ENCODE measurements at places on chromosomes 2 and 18.

DNA sequence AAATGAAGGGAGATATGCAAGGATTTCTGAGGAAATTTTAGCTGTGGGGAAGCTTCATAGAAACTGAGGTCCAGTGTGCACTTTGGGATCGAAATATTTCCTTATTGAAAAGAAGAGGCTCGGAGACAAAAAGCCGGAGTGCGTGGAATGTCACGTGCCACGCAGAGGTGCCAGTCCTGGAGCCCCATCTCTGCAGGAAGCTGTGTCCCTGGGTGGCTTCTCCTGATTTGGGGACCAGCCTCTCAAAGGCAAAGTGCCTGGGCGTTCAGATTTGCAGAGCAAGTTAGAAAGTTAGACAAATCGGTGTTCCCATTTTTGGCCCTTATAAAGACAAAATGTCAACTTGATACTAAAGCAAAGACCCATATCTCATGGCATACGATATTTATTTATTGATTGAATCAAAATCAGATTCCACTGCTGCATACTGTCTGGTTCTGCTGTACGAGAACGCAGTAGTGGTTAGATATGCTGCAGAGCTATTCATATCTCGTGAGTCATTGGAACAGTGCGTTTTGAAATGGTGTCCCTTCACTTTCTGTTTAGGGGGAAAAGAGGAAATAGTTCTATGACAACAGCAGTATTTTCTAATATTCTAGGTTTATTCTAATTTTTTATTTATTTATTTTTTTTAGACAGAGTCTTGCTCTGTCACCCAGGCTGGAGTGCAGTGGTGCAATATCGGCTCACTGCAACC is 9.1 kb upstream of the ATG16L1 start:
- DNase-seq, result no peak

- no peak for DNase-seq
These were observed 212.4 kb upstream of the PXDN start for GRCh38 chr2:1956520-1957289.

GRCh38 chr18:80202264-80202998 is 44.9 kb downstream of the PARD6G start:
- no peak for DNase-seq

GRCh38 chr18:23662309-23663263 is at the start of gene ANKRD29:
ANKRD29 (minus strand) TSS chr18:23662911; CDS start chr18:23662730, 181 bp downstream.
- DNase-seq, result no peak

GRCh38 chr2:60106836-60107529 is 446.5 kb downstream of the BCL11A start:
- no peak for DNase-seq

DNA sequence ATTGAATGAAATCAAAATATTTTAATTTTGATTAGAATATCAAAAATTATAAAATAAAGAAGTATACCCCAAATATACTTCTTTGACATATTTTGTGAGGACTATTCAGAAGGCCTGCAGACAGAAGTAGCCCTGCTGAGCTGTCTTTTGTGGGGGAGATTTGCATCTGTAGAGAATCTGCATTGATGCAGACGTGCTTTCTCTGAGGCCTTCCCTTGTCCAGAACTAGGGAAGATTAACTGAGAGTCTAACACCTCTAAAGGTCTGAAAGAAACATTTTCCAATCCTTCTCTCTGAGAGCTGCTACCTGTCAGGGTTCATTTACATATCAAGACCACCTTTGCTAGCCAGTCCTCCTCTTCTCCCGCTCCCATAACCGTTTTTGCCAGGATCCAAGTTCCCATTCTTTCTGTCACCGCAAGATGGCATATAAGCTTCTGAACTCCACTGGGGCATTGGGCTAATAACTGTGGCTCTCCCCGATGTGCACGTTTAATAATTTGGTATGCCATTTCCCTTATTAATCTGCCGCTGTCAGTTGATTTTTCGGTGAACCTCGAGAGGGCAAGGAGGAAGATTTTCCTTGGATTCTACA is 510.4 kb upstream of the CNTNAP5 start:
- DNase-seq, result no peak

GRCh38 chr18:75215663-75216062 is 5.1 kb downstream of the TSHZ1 start:
- no peak for DNase-seq

DNA sequence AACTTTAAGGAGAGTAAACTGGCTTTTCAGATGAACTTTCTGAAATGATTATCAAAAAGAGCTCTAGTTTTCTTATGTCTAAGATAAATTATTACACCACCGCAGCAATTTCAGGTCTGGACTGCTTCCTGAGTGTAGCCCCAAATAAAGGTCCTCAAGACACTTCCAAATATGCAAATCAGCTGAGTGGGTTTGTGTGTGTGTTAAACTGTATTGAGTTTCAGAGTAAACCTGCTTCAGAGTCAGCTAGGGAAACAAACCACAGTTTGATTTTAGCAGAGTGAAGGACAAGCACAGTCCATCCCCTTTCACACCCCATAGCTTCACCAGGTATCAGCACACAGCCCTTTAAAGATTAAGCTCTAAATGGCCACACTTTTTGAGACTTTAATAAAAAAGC is 168.7 kb downstream of the NRXN1 start:
- no peak for DNase-seq

DNA sequence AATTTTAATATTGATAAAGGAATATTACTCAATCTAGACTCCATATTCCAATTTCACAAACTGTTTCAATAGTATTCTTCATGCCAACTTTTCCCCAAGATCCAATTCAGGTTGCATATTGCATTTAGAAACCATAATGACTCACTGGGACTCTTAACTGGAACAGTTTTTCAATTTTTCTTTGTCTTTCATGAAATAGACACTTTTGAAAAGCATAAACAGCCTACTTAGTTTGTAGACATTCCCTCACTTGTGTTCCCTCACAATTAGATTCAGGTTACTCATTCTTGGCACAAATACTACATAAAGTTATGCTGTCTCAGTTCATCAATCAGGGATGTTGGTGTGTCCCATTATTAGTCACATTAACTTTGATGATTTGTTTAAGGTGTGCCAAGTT is 1768.4 kb upstream of the PIK3C3 start:
- no peak for DNase-seq

GRCh38 chr2:112724591-112725525 is 4.0 kb downstream of the NT5DC4 start:
- DNase-seq, result no peak

GRCh38 chr2:231573096-231573495 is 19.6 kb upstream of the TEX44 start:
- no peak for DNase-seq

- no peak for DNase-seq
These were observed 152.5 kb upstream of the POU3F3 start for GRCh38 chr2:104701411-104701911.

DNA sequence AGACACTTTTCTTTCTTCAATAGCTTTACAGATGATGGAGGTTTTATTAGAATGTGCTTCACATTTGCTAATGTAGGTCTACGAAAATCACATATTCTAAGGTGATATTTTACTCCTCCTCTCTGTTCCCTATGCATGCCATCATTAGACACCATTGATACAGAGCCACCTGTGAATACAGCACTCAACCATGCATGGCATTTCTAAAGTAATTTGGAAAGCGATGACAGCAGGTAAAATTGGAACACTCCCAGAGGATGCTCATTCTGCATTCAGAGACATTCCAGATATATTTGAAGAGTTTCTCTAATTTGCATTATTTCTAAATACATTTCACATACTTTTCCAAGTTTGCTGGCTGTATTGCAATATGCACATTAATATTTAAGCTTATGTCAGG is 65.3 kb upstream of the RIT2 start:
- no peak for DNase-seq

GRCh38 chr2:26314243-26314642 is 31.7 kb upstream of the SELENOI start:
- DNase-seq, result no peak

DNA sequence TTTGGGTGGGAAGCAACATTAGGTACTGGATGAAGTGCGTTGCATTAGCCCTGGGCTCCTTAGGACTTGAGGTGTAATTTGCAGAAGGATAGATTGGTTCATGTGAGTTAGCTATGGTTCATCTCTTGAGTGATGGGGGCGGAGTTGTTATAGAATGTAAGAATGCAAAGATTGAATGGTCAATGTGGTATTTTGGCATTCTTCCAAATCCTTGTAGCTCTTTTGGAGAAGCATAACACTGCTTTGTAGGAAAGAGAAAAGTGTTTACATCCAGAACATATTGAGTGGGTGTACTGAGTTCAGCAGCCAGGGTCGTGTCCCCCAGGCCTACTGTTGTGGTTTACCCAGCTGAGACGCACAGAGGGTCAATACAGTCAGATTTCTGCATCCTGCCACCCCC is 173.5 kb downstream of the FMNL2 start:
- DNase-seq, result peak; percentile 67

- DNase-seq, result no peak
These were observed 38.6 kb downstream of the SS18 start for GRCh38 chr18:26051843-26052242.

- DNase-seq, result no peak
These were observed 193.7 kb upstream of the ID2 start for GRCh38 chr2:8488001-8488738.

GRCh38 chr2:28296243-28296642 is 96.4 kb upstream of the FOSL2 start:
- DNase-seq, result peak; percentile 45

DNA sequence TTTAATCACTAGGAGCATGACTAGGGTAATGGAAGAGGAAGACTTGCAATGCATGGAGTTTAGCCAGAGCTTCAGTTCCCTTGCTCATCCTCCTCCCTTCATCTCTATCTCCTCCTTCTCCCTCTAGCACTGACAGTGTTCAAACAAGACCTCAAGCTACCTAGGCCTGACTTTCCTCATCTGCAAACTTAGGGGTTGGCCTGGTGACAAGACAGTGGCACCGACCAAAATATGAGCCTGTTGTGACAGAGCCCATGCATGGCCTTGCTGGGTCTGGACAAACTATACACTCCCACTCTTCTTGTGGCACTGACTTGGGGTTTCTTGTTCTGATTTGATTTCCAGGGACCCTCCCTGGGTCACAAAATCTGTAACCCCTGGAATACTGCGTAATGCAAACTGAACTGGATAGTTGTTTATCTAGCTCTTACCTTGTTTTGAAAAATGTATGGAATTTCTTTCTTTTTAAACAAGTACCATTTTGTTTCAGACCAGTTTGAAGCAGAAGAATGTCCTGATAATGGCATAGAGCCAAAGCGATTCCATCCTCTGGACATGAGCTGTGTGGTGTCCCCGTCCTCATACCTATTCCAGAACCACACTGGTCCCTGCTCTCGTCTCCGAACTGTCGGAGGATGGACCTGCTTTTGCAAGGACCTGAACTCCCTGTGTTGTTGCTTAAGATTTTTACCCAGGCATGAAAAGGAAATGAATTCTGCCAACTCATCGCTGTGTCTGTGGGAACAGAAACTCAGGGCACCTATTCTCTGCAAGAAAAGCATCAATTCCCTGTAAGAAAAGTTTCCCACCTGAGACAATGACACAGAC is 33.4 kb upstream of the PPP4R1 start:
- DNase-seq, result no peak

DNA sequence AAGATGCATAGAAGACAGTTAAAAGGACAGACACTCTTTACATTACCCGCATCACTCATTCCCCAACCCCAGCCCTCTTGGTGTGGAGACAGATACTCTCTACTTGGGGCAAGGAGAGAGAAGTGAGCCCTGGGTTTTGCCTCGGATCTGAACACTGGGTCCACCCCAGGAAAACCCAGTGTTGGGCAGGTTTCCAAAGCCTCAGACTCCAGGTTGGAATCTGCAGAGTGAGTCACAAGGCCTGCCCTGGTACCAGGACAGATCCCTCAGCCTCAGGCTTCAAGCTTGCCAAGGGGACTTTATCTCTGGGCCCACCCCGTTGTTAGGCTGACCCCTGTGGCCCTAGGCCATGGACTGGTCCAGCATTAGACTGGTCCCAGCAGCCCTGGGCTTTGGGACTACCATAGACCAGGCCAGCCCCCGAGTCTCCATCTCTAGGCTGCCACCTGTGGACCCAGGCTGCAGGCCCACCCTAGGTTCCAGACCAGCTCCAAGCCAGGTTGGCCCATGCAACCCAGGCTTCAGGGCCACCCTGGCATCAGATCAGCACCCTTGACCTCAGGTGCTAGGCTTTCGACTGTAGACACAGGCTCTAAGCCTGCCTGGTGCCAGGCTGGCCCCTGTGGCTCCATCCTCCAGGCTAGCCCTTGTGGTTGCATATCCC is 112.8 kb downstream of the GULP1 start:
- peak; percentile 46 for DNase-seq

DNA sequence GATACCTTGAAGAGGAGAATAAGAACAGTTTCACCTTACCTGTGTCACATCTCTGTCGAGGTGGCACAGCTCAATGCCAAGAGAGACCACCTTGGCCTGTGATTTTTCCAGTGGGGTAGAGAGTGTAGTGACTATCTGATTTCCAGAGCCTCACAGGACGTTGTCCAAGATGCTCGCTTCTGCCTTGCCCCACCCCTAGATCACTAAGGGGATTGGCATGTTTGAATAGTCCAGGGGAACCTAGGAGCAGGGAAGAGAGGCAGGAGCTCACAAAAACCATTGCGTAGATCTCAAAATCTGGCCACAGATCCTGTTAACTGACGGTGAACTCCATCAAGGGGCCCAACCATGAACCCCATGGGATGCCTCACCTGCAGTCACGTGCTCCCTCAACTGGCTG is 24.2 kb downstream of the TMEM178A start:
- no peak for DNase-seq

DNA sequence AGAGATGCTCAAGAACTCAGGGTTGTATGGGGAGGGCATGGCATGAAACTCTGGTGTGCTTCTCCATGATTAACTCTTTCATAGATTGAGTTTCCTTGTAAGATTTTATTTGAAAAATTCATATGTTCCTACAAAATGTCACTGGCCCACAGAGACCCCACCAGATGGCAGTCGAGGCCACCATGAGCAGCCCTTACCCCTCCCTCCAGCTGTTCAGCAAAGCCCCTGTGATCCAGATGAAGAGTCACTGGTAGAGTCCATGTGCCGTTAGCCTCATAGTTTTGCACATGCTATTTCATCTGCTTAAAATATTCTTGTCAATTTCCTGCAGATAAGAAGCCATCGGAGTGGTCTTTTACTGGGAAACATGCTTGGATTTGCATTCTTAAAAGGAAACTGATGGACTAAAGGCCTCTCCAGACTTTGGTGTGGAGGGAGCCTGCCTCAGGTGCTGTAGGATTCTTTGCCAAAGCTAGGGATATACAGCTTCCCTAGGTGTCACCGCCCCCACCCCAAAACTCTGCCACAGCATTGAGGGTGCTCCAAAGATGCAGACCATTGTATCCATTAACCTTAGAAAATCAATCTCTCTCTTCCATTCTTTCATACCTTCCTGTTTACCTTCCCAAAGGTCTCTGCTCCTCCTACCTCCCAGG is 18.8 kb downstream of the ZNF385B start:
- peak; percentile 25 for DNase-seq

DNA sequence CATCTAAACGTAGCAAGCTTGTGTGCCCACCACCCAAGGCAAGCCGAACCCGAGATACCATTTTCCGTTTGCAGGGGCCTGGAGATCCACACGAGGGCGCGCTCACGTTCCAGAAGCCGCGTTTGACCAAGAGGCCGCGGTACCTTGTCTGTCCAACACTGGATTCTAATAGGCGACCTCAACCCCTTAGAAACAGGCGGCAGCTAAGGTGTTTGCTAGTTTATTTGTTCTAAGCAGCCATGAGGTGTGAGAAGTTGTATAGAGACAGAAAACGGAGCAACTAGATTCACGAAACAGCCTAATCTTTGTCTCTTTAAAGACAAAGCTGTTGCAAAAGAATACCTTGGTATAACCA is 4.2 kb downstream of the HOXD11 start:
- peak; percentile 54 for DNase-seq
